Activated T-cell treated with anti-CD3 and anti-CD28 coated beads, Interleukin-2, amount 50 U/mL, for 48 hours (primary cell): ENCODE measurements at places on chromosomes 6 and 20.

- DNase-seq: no peak
These were observed 182.0 kb upstream of the CST7 start for GRCh38 chr20:24766826-24767622.

GRCh38 chr6:25405442-25405841, 126.3 kb downstream of the CARMIL1 start:
- DNase-seq: no peak

DNA sequence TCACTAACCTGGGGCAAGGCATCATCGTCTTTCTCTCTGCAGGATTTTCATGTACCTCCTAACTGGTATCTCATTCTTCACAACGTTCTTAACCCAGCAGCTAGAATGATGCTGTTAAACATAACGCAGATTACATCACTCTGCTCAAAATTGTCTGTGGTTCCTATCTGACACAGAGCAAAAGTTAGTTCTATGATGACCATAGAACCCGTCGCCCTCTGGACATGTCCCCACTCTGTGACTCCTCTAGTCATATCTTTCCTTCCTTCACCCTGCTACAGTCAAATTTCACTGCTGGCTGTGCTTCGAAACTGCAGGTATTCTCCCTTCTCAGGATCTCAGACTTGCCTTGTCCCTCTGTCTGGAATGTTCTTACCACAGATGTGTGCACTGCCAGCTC, 87.4 kb upstream of the TPD52L1 start:
- DNase-seq: no peak

GRCh38 chr20:38412877-38413577, 22.1 kb downstream of the SNHG17 start:
- DNase-seq: no peak

- DNase-seq: no peak
These were observed 64.0 kb downstream of the ZNF217 start for GRCh38 chr20:53529658-53530057.

DNA sequence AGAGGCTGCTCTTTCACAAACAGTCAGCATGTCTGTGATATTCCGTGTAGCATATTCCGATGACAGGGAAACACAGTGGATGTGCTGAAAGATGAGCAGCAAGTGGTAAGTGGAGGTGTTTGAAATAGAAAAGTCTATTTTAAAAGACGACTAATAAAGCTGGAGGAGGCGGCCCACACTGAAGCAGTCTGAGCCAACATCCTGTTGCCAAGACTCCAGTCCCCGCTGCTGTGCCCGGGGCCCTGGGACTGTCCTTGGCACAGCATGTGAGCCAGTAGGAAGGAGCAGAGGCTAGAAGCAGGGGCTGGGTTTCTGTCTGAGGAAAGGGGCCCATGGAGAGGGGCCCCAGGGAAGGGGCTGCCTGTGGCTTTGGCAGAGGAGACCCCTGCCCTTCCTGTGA, 351.5 kb upstream of the CHD6 start:
- DNase-seq: no peak

DNA sequence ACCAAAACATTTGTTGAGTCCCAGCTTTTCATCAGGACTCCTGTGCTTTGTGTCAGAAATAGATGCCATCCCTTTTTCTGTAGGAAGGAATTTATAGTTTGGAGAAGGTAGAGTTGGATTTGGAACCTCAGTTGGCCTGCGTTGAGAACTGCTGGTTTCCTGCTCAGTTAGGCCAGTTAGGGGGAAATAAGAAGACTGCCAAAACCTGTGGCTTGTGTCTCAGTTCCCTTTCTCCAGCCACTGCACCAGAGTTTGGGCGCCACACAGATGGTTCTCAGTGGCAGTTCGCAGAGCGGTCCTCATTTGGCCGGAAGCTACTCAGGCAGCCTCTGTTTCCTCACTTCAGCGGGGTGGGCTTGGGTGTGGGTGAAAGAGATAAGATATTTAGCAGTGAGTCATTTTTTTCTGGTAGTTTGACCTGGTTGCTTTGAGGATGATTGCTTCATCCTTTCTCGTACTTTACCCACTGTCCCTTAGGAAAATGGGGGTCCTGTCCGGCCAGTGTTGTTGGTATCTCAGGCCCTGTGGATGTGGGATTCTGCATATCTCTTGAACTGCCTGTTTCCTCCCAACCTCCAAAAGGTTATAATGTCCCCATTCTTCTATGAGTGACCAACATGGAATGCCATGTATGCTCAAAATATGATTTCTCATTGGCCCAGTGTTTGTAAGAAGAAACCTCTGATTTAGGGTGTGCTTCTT, 53.7 kb downstream of the JARID2 start:
- peak; percentile 63 for DNase-seq

DNA sequence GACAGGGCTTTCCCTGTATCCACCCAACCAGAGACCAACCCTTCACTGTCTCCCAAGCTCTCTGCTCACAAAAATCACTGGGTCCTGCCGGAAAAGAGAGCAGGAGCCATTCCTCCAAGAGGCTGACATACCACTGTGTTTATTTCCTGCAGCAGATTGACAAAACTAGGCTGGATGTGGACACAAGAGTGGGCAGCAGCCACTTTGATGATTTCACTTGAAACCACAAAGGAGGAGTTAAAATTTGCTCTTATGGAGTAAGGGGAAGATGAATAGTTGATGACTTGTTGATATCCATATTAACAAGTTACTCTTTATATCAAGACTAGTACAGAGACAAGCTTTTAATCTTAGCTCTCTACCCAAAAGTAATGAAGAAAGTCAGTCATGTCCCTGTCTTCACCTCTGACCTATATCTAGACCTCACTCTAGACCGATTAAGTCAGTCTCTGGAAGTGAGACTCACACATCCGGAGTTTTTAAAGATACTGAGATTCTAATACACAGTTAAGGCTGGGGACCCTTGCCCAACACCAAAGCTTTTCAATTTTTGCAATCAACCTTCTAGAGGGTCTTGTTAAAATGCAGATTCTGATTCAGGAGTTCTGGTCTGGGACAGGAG, 73.8 kb downstream of the SCML4 start:
- no peak for DNase-seq

GRCh38 chr6:7129784-7130569, 22.2 kb downstream of the RREB1 start:
- DNase-seq: peak; percentile 67

DNA sequence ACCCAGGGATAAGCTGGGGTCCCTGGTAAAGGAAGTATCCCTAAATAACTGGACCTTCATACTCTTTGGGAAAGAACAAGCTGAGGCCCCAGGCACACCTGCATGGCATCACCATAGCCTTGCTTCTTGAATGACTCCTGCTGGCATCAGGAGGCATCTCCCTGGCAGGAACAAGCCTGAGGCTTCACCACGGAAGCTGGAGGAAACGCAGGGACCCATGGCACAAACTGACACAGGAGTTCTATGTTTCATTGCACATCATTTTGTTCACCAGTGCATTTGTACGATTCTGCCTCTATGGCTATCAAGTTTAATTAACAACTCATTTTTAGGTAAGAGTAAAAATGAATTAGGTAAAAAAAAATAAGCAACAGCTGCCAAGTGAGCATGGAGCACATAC, 619 bp upstream of the PDE7B start:
- no peak for DNase-seq
